ENCODE measurements at places on chromosomes 11 and 22.

DNA sequence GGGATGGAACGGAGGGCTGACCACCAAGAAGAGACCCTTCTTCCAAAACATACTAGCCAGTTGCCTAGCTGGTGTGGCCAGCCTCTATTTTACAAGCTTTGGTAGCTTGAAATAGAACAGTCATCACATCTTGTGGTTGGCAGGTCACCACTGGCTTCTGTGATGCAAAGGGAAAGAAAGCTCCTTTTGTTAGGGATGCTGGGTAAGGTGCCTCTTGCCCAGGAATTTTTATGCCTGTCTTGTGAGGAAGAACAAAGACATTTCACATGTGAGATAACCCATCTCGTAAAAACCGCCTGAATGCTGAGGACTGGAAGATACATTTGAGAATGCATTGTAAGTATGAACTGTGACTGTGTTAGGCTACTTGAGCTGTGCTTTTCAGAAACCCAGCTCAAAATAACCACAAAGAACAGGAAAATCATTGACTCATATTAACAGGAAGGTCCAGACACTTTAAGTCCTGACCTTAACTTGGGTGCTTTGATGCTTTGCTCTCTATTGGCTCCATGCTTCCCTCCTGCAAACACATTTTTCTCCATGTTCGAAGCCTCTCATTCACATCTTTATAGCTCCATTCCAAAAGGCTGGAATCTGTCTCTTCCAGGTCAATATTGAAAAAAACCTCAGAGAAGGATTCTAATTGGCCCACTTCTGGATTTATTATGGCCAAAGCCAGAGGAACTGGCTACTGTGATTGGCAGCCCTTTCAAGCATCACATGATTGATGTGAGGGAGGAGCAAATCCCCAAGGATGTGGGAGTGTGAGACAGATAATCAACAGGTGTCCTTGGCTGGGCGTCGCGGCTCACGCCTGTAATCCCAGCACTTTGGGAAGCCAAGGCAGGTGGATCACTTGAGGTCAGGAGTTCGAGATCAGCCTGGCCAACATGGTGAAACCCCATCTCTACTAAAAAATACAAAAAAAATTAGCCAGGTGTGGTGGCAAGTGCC lies 53.9 kb downstream of the MICAL2 start:
- no peak for DNase-seq

- DNase-seq = no peak
Measured at GRCh38 chr11:20598492-20598891, 916 bp upstream of the SLC6A5 start.

DNA sequence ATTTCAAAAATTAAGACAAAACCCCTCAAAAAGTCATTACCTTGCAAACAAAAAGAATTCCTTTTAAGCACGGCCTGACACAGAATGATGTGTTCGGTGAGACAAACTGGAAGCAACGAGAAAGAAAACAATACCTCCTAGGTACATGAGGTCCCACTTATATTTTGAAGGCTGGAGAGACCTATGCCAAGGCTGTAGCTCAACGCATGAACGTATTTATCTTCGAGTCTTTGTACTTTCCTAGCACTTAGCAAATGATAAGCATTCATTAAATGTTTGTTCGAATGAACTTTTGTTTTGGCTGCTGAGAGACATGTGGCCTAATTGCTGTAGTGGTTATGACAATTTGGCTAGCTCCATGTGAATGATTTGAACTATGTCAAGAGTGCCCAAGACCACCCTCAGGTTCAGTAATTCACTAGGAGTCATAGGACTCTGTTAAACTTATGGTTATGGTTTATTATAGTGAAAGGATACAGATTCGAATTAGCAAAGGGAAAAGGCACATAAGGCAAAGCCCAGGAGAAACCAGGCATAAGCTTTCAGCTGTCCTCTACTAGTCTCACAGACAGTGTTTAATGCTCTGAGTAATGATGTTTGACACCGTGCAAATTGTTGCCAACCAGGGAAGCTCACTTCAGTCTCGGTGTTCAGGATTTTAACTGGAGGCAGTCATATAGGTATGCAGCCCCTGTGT lies 26.0 kb upstream of the HORMAD2 start:
- DNase-seq = no peak

DNA sequence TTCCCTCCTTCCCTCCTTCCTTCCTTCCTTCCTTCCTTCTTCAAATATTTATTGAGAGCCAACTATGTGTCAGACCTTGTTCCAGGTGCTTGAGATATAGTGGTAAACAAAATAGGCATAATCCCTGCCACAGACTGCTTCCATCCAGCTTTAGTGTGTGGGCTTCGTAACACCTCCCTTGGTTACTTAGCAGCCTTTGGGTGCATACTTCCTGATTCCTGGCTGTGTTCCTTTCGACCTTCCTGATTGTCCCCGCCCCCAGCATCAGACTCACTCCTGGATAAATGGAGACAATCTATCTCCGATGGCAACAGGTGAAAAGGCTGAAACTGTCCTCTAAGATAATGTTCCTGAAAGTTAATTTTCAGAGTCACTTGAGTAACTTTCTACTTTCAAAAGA lies 13.5 kb downstream of the CCDC81 start:
- DNase-seq = no peak

GRCh38 chr22:27666272-27666997 lies 135.1 kb downstream of the MN1 start:
- no peak for DNase-seq

- no peak for DNase-seq
Measured at GRCh38 chr11:113339929-113340589, 25.7 kb downstream of the TTC12 start.

DNA sequence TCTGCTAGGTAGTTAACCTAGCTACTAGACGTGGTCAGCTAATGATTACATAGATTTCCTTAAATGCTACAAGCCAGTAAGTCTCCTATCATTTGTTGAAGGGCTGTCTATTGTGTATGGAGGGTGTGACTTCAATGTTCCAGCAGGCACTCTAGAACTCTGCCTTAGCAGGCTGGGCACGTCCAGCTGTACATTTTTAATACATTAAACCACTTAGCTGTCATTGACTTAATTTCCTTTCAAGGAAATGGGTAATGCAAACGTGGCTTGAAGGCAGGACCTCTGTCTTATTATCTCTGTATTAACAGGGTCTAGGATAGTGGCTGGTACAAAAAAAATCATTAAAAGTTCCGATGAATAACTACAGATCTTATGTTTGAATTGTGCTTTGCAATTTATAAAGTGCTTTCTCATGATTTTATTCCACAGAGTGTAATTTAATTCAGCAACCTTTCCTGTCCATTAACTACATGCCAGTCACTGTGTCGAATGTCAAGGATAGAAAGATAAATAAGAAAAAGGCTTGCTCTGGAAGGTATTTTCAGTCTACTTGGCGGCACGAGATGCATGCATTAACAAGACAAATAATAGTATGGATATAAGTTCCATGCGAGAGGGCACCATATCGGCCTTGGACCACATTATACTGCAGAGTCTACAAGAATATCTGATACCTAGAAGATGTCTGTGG lies 60.3 kb downstream of the APOL3 start:
- no peak for DNase-seq

- no peak for DNase-seq
Measured at GRCh38 chr11:11122749-11123148, 230.3 kb downstream of the CSNK2A3 start.

Data from SHP77 treated with DMSO at 0.1 percent for 48 hours (cell line).